ENCODE measurements at places on chromosomes 2 and 18.

DNA sequence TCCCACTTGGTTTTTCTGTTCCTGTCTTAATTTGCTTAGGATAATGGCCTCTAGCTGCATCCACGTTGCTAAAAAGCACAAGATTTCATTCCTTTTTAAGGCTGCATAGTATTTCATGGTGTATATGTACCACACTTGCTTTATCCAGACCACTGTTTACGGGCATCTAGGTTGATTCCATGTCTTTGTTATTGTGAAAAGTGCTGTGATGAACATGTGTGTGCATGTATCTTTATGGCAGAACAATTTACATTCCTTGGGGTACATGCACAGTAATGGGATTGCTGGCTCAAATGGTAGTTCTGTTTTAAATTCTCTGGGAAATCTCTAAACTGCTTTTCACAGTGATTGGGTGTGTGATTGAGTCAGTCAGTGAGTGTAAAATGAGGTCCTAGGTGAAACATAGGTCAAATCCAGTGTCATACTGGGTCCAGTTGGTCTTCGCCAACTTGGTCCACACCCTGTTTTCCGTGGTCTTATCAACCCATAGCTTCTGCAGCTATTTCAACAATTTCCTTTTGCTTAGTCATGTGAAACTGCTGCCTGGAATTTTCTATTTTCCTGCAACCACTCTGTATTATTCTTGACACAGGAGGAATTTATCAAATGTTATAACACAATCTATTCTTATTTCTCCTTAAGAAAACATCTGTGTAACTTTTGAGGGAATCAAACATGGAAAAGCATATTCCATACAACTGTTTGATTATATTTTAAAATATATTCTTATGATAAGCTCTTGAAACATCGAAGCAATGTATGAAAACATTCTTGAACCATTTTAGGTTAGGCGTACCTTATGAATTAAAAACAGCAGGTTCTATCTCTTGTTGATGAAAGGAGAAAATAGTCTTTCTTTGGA lies 82.9 kb downstream of the ADCYAP1 start:
- DNase-seq: no peak

GRCh38 chr18:79587226-79587741 lies 92.3 kb upstream of the CTDP1 start:
- DNase-seq: no peak

DNA sequence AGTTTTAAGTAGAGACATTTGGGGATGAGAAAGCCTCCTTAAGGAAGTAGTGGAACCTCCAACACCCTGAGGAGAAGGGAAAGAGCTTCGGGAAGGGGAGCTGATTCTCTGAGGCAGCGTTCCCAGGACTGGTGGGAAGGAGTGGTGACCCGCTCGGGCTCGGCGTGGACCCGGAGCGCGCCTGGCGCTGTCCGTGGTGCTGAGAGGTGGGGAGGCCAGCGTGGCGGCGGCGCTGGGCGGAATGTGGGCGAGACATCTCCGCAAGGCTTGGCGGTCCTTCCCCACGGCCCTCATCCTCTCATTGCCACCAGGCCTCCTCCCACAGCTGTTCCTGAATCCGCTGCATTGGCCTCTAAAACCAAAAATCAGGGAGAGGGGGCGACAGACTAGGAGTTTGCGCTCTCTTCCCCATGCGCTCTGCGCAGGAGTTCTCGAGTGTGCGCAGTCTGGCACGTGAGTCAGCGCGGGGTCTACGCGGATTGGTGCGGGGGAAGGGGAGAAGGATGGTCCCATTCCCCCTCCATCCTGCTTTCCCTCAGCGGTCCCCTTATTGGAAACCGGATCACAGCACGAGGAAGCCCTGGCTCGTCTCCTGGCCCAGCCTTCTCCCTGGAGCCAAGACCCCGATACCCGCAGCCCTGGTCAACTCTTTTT lies 857 bp downstream of the RESP18 start:
- no peak for DNase-seq

DNA sequence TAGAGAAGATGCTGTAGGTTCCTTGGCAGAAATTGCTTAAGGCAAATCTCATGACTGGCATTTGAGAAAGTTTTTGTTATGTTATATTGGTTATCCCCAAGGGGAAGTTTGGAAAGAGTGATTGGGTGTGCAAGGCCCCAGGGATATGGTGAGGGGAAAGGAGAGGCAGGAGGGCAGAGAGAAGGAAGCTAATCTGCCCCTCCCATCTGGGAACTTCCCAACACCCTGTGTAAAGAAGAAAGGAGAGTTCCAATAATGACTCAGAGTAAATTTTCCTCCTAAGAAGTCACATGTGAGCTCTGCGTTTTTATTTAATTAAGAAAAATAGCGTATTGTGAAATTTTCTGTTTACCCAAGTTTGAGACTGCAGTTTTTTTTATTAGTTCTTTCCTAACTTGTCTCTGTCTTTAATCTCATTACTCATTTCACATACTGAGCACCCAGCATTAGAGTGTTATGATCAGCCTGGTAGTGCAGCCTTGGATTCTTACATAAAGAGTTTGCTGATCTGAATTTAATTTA lies 3.1 kb upstream of the KYNU start:
- no peak for DNase-seq

DNA sequence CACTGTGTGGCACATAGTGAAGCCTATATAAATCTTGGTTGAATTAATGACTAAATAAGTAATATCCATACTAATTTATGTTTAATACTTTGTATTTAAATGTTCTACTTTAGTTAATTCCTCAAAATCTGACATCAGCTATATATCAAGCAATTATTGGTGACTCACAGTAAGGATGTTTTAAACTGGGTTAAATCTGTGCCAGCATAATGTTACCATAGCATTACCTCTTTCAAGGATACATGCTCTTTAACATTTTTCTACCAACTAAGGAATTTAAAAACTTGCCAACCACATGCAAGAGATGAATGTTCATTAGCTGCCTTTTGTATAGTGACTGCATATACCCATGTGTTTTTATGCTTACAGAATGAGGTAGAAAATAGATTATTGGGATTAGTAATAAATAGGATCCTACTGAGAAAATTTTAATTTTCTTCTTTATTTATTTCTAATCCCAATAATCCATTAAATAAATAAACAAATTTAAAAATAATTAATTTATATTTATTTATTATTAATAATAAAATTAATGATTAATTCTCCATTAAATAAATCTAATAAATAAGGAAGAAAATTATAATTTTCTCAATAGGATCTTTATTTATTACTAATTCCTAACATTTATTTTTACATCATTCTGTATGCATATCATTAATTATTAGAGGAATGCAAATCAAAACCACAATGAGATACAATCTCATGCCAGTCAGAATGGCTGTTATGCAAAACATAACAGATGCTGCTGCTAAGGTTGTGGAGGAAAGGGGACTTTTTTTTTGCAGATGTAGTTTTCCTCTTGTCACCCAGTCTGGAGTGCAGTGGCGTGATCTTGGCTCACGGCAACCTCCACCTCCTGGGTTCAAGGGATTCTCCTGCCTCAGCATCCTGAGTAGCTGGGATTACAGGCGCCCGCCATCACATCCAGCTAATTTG lies 410.7 kb upstream of the DSEL start:
- no peak for DNase-seq
